ENCODE measurements at places on chromosomes 5 and 9.

DNA sequence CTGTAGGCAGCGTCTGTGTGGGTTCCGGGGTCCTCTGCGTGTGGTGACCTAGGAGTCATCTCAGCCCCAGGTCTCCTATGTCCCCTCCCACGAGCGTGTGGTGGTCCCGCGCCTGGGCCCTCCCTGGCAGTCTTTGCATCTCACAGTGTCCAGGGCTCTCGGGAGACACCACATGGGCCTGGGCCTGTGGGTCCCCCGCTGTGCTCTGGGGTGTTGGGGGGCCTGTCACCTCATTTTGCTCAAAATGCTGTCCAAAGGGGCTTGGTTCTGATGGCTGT lies 27.1 kb downstream of the CEP72 start:
- no peak for DNase-seq

DNA sequence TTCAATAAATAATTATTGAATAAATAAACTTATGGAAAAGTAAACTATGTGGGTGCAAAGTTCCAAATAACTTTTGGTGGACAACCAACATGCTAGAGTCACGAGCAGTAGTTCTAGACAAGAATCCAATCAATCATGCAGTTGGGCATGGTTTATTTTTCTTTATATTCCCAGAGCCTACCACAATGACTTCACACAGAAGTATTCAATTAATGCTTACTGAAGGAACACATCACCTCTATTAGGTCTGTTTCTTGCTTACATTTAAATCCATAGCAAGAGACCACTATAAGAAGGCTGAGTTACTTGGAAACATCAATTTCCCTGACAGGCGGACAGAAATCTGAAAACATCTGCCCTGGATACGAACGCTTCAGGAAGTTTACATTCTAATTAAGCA lies 214.2 kb downstream of the TMEM232 start:
- DNase-seq = no peak

- peak; percentile 37 for DNase-seq
Measured at GRCh38 chr5:149464796-149465489, 85.9 kb upstream of the IL17B start.

GRCh38 chr9:124818431-124819281 lies 34.6 kb upstream of the WDR38 start:
- DNase-seq = no peak

GRCh38 chr5:158534203-158534602 lies 565.5 kb downstream of the EBF1 start:
- no peak for DNase-seq

GRCh38 chr9:127122176-127123063 lies at the start of gene ANGPTL2:
TSS of gene ANGPTL2 (minus strand) at chr9:127122635. CDS start at chr9:127108731, 13,904 bp downstream.
- DNase-seq = peak; percentile 96

DNA sequence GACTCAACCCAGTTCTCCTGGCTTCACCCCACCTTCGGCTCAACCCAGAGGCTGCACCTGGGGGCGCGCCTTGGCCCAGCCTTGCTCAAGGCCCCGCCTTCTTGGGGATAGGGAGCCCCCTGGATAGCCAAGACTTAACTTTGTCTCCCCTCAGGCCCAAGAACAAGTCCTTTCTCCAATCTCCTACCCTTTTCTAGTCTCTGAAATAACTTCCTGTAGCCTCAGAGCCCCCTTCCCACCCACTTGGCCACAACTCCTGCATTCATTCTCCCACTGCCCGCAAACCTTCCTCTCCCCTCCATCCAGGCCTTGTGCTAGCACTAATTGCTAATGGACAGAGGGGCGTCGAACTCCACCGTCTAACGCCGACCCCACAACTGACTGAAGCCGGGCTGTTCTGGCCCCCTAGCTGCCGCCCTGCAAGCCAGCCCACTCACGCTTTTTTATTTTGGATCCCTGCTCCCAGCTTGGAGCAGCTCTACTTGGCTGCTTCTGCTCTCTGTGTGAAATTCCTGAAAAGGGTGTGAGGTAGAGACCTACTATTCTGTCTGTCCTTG lies 579 bp upstream of the ASTN2 start:
- no peak for DNase-seq

- no peak for DNase-seq
Measured at GRCh38 chr5:65121880-65122436, 353.2 kb downstream of the CWC27 start.
